ENCODE measurements at places on chromosomes 5 and 9.

- DNase-seq, result no peak
These were observed 370.3 kb upstream of the RGMB start for GRCh38 chr5:98403131-98403530.

- no peak for DNase-seq
These were observed 1899.9 kb downstream of the MAT2B start for GRCh38 chr5:165405340-165405739.

DNA sequence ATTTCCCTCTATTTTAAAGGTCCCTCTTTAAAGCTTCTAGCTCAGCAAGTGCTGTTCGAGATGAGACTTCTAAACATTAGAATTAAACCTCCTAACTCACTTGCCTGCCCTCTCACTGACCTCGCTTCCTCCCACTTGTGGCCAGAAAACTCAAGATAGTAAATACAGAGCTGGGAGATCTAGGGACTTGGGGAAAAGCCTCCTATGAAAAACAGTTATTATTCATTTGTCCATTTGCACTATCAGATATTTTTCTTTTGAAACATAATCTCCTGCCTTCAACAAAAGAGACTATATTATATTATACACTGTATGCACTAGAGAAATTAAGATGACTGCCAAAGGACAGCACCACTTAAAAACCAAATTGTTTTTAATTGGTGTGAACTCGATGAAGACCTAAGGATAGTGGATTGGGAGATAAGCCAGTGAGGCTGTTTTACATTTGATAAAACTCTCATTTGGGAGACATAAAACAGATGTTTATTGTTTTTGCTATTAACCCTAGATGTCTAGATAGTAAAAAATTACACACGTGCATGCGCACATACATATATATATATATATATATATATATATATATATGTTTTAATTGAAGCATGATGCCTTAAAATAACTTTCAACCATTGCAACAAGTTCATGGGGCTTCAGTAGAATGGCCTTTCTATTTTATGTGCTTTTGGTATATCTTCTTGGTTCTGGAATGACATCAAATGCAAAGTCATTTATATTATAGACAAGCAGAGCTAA lies 229.4 kb downstream of the ADAMTSL1 start:
- no peak for DNase-seq

- DNase-seq, result no peak
These were observed 98.2 kb downstream of the RORB start for GRCh38 chr9:74595286-74595685.

DNA sequence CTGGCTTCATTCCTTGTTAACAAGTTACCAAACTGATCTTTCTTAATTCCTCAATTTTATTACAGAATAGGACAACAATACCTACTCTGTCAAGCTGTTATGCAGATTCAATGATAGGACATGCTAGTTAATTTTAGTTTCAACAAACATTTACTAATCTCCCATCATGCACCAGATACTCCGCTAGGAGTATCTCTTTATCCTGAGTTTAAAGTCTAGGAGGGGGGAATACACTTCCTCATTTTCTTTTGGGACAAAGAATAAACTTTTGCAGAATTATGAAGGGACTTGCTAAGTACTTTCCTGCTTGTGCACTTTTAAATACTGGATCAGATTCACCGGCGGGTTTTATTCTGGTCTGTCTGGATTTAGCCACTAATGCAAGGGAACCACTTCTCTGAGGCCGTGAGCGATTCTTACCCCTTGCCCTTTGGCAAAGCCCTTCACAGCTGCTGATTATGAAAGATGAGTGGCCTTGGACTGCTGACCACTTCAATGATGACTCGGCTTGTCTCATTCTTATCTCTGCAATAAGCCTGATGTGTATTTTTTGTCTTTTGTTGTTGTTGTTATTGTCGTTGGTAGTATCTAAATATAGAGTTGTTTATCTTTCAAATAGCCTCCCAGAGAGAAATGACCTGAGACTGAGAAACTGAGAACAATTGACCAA lies 73.9 kb downstream of the RMI1 start:
- DNase-seq, result no peak

- DNase-seq, result no peak
These were observed 69.4 kb downstream of the IQGAP2 start for GRCh38 chr5:76472335-76473008.

GRCh38 chr5:150641006-150641570 lies 628 bp downstream of the SYNPO start:
- DNase-seq, result no peak

DNA sequence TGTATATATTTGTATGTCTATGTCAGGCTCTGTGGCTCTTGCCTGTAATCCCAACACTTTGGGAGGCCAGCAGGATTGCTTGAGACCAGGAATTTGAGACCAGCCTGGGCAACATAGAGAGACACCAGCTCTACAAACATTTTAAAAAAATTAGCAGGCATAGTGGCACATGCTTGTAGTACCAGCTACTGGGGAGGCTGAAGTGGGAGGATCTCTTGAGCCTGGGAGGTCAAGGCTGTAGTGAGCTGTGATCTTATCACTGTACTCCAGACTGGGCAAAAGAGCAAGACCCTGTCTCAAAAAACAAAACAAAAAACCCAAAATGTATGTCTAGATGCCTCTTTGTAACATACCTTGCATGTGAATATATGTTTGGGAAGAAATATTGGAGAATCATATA lies 15.8 kb downstream of the ARRDC3 start:
- DNase-seq, result no peak

GRCh38 chr5:153276151-153276550 lies 214.3 kb upstream of the GRIA1 start:
- DNase-seq, result no peak

GRCh38 chr5:55636177-55636576 lies 75.9 kb downstream of the SLC38A9 start:
- DNase-seq, result no peak

DNA sequence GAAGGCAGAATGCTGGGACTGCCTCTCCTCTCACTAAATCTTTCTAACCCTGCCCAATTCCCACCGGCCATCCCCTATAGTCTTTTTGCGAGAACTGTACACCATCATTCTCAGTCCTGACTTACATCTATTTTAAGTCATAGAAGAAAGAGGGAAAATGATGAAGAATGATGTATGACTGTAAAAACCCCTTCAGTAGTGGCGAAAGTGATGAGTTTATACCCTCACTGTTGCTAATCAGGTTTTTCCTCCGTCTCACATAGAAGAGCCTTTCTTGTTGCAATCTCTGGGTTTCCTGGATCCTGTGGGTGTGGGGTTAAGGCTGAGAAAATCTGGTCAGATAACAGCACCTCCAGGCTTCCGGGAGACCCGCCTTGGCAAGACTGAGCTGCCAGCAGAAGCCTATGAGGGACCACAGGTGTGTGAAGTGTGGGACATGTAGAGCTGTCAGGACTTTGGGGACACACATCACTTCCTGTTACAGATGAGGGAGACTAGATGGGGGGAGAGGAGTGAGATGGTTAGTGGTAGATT lies 147.1 kb upstream of the SLC12A2 start:
- no peak for DNase-seq

All from coronary artery (tissue), 2 donors.